Activated CD4-positive, alpha-beta T cell treated with anti-CD3 and anti-CD28 coated beads, Interleukin-2, Interleukin-6, amounts not matched to agents 100 ng/mL and 50 ng/mL, durations not matched to agents 16 hours and 8 hours (primary cell): ENCODE measurements at places on chromosomes 3 and 15.

DNA sequence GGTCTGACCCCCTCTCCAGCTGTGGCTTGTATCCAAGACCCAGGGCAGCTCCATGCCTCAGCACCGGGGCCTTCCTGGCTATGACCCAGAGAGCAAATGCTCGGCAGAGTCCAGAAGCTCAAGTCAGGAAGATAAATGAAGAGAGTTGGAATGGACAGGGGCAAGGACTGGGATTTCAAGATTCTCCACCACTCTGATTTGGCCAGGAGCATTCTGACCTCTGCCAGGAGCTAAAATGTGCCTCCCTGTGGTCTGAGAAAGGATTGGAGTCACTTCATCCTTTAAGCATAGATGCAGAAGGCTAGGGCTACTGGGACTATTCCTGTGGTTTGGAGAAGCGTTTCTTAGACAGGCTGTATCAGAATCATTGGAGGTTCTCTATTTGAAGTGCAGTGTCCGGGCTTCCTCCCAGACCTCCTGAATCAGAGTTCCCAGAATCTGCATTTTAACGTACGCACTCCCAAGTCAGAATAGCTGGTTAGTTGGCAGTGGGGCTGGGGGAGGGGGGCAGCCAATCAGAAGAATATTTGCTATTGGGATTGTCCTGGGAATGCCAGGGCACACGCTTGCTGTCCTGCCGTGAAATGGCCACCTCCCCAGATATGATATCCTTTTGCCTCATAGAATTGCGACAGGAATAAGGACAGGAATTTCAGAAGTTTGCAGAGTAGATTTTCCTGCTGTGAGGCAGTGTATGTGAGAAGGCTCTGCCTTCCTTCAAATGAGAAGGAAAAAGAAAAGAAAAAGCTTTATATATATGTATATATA is 57.4 kb downstream of the HRH1 start:
- DNase-seq = no peak

- no peak for DNase-seq
These were observed 114.9 kb downstream of the GMNC start for GRCh38 chr3:190747571-190747970.

- DNase-seq = no peak
These were observed 32.9 kb downstream of the ALCAM start for GRCh38 chr3:105399611-105400010.

DNA sequence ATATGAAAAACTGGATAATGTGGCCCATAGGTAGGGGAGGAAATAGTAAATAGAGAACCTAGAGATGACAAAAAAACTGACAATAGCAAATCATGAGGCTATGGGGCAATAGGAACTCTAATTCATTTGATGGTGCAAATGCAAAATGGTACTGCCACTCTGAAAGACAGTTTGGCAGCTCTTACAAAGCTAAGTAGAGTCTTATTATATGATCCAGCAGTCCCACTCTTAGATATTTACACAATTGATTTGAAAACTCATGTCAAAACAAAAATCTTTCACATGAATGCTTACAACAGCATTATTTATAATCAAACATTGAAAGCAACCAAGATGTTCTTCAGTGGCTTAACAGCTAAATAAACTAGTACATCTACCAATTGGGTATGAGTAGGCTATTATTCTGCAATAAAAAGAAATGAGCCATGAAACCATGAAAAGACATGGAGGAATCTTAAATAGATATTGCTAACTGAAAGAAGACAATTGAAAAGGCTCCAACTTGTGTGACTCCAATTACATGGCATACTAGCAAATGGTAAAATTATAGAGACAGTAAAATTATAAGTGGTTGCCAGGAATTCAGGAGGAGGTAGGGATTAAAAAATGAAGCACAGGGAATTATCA is 321.8 kb upstream of the STAC start:
- DNase-seq = no peak

- no peak for DNase-seq
These were observed 208.5 kb upstream of the MRPL3 start for GRCh38 chr3:131711114-131711768.

DNA sequence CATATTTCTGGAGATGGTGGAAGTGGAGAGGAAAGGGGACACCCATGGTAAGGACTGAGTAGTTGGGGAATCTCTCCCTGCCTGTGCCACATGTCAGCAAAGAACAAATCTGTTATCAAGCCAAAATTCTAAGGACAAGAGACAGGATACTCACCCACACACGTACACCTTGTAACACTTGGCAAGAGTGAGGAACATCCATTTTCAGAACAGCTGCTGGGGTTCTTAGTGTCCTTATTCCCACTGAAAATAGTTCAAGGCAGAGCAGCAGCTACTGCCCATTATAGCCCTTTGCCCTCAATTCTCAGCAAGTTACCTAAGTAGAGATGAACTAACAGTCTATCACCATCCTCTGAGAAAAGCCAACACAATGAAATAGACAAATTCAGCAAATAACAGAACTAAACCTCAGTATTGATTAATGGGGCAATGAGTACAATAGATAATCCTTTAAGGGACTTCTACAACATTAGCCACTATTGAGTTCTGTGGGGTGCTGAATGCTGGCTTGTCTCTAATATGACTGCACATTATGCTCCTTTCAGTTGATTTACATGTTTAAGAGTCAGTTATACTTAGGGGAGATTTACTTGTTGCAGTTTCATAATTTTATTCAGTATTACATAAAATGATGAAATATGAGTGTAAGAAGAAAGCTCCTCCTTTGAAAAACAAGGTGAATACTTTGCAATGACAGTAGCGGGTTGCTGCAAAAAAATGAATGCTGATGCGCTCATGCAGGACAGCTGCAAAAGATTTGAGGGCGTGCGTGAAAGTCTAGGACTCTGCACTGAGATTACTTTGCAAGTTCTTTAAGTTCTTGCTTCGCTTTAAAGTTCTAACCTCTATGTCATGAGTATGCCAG is 22.4 kb downstream of the SENP5 start:
- no peak for DNase-seq

- no peak for DNase-seq
These were observed 474 bp downstream of the MINAR1 start for GRCh38 chr15:79432345-79433275.

- peak; percentile 36 for DNase-seq
These were observed 17.2 kb upstream of the CCR4 start for GRCh38 chr3:32934150-32934742.

DNA sequence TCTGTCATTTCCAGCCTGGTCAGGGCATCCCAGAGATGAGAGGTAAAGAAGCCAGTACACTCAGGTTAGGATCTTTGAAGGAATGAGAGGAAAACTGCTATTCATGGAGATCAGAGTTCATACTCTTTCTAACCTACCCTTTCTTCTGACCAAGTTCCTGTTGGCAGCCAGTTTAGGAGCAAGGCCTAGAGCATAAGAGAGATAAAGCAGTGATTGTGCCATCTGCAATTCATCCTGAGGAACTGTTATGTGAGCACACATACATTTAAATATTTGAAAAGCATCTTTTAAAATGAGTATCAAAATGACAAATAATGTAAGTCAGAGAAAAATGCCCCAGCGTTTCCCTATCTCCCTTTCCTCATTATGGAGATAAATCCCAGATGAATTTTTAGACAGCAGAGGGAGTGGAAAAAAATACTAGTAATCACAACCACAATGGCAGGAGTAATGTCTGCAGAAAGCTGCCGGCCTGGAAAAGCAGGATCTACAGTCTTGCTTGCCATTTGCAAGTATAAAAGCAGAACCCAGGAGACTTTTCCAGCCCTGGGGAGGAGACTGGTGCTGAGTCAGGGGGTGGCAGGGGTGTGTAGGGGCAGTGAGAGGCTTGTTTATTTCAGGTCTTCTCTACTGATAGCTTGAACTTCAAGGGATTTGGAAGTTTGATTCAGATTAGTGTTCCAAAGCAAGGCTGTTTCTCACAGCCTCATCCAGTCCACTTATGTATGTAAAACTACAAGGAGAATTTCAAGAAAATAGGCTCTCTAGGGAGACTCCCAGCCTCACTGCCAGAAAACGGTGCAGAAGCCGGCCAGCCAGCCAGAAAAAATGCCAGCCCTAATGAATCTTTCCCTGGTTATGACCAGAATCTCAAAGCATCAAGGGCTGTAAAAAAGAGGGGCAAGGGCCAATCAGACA is 1052.4 kb downstream of the TUSC7 start:
- DNase-seq = no peak

GRCh38 chr15:68276668-68277067 is 877 bp upstream of the FEM1B start:
- DNase-seq = no peak

DNA sequence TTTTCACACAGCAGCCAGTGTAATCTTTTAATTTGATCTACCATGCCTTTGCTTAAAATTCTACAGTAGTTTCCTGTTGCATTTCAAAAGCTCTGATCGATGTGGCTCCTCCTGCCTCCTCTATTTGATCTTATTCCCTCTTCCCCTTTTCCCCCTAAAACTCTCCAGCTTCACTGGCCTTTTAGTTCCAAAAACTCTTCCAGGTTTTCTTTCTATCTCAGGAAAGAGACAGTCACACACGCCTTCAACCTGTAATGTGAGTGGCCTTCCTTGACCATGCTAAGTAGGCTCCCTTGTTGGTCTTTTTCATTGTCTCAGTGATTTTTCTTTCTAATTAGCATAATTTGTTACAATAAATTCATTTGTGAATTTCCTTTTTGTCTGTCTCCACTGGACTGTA is 985 bp downstream of the TEX9 start:
- DNase-seq = no peak

- no peak for DNase-seq
These were observed 543.4 kb downstream of the GBE1 start for GRCh38 chr3:81218023-81218422.

- no peak for DNase-seq
These were observed 542.0 kb downstream of the EPHA3 start for GRCh38 chr3:89649431-89649830.

DNA sequence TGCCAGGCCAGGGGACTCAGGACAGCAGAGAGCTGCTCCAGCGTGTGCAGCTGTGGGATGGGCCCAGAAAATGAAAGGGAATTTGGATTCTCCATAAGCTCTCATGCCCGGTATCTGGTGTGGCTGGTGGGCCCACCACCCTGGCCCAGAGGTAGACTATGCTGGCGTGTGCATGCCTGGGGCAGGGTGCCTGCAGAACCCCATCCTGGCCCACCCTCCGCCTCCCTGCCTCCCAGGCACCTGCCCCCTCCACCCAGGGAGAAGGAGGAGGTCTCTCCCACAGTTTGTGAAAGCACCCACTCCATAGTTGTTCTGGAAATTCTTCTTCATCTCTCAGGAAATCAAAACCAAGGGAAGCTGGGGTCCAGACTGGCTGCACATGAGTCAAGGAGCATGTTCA is 112.9 kb downstream of the ADCY5 start:
- DNase-seq = no peak

DNA sequence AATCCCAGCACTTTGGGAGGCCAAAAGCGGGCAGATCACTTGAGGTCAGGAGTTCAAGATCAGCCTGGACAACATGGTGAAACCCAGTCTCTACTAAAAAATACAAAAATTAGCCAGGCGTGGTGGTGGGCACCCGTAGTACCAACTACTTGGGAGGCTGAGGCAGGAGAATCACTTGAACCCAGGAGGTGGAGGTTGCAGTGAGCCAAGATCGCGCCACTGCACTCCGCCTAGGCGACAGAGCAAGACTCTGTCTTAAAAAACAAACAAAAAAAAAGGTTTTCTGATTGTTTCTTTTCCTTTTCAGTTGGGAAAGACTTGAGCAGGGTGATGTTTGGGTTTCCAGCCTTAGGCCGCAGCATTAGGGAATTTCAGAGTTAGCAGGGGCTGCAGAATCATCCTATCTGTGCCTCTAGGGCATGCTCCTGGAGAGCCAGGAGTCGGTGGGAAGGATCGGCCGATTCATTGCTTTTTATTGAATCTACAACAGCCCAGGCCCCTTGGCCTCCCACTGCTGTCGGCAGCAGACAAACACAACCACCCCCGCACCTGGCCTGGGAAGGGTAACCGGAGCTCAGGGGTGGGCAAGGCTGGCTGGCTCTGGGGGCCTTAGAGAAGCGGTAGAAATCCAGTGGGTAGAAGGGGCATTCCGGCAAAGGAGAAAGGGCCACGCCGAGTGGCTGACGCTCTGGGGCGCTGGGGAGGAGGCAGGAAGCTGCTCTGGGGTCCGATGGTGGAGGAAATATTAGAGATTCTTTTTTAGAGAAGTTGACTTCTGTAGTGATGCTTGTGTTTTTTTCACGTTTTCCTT is 6.3 kb downstream of the CHAC1 start:
- DNase-seq = no peak

- no peak for DNase-seq
These were observed 808 bp downstream of the ARRDC4 start for GRCh38 chr15:97961067-97961954.

GRCh38 chr15:25385986-25386385 is 52.8 kb downstream of the UBE3A start:
- DNase-seq = no peak

- peak; percentile 58 for DNase-seq
These were observed 1.5 kb downstream of the MEGF11 start for GRCh38 chr15:66251790-66252684.

DNA sequence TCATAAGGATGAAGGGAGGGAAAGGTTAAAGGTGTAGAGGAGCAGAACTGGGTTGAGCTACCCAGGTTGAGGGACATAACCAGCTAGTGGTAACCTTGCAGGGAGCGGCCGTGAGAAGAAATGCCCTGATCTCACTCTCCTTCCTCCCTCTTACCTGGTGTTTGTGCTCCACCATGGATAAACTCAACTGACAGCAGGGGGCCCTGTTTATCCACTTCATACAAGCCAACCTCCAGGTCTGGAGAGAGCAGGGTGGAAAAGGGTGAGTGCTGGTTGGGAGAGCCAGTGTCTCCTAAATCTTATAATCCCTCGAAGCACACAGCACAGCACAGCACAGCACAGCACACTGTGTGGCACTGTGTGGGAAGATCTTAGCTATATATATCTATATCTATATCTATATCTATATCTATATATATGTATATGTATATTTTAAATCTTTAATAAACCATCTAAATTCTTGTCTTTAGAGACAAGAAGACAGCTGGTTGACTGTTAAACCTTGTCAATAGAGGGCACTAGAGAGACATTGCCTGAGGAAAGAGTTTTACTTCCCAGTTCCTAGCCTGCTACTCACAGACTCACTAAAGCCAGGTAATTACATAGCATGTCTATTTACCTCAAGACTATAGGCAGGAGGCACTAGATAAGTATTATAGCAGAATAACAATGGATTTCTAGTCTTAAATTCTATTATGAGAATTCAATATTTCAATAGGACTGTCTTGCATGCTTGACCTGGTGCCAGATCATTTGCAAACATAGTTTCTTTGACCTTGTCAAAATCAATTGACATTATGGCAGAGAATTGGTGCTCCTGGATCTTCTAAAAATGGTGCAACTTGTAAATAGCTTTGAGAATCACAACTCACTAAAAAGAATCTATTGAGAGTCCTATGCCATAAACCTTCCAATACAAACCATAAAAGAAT is 21.7 kb upstream of the FMN1 start:
- DNase-seq = peak; percentile 57

GRCh38 chr3:171132873-171133272 is 106.4 kb upstream of the SLC2A2 start:
- DNase-seq = no peak

GRCh38 chr15:28917791-28918140 is 32.0 kb downstream of the APBA2 start:
- DNase-seq = no peak
